ENCODE measurements at places on chromosomes 7 and 10. TPM values are rescaled to one million over a fixed set of nuclear protein-coding genes. Genes with fewer than 3 reads are reported as not detected.
A peak's percentile ranks its signal among the peaks of the same experiment; 100 is the strongest.

Gene SCIN
- 62.8 TPM for polyA plus RNA-seq

GRCh38 chr10:73909540-73910115 lies 1.3 kb upstream of the PLAU start:
- DNase-seq: no peak

GRCh38 chr7:102129636-102130370 lies 156.9 kb upstream of the SH2B2 start:
- DNase-seq: peak; percentile 40

DNA sequence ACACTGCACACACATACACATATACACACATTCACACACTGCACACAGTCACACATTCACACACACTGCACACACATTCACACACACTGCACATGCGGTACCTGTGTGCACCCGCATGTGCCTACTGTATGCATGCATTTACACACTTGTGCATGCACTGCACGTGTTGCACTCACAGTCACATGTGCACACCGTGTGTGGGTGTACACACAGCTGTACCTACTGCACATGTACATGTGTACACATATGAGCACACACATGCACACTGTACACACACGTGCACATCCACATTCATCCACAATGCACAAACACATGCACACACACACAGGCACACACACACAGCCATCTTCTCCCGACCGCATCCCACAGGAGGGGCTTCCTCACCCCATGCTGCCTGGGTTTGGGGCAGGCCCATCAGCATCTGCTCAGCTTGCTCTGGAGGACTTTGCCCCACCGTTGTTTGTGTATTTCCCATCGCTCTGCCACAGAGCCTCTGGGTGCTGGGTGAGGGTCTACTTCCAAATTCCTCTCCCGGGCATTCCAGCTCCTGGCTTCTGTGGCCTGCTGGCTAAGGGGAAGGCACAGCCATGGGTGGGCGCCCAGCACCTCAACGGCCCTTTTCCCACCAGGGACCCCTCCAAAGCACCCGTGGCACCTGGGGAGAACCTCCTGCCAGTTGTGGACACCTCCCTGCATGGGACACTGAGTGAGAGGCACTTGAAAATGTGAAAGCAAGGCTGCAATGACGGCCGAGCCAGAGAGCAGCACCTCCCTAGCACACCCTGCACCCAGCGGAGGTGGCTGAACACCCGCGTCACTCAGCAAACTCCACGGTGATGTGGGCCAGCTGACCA lies 324.3 kb downstream of the PTPRN2 start:
- no peak for DNase-seq

GRCh38 chr10:90983914-90984549 lies 63.1 kb upstream of the ANKRD1 start:
- no peak for DNase-seq

DNA sequence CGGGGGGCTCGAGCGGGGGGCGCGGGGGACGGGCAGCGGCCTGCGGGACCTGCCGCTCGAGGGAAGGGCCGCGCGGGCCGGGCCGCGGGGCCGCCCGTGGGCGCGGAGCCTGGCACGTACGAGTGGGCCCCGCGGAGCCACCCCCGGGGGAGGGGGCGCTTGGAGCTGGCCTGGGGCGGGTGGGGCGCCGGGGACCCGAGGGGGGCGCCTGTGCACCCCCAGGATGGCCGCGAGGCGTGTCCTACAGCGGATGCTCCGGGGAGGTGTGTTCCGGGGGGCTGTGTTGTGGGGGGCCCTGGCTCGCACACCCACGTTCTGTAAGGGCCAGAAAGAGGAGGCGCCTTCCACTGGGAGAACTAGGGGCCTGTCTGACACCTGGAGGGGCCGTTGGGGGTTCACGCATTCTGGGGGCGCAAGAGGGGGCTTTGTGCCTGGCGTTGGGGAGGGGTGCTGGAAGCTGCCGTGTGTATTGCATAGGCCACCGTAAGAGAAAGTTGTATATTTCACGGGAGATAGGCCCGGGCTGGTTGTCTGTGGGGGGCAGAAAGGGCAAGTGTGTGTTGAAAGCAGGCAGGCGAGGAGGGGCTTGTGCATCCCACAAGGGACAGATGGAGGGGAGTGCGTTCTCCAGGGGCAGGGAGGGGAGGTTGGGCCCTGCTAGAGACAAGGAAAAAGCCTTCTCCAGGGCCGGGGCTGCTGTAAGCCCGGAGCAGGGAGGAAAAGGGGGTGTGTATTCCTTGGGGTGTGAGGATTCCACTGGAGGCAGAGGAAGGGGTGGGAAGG lies 663 bp downstream of the VPS37D start:
- peak; percentile 66 for DNase-seq

Gene NAMPT
- 16.5 TPM for polyA plus RNA-seq

GRCh38 chr7:52794621-52795020 lies 240.8 kb upstream of the POM121L12 start:
- no peak for DNase-seq

Gene SPOCK2
- 103 TPM for polyA plus RNA-seq

DNA sequence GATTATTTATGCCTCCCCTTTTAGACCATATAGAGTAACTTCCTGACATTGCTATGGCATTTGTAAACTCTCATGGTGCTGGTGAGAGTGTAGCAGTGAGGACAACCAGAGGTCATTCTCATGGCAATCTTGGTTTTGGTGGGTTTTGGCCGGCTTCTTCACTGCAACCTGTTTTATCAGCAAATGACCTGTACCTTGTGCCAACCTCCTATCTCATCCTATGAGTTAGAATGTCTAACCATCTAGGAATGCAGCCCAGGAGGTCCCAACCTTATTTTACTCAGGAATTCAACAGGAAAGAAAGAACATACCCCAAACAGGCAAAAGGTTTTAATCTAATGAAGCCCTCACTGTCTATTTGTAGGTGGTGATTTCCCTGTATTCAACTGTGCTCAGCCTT lies 205.4 kb upstream of the YAE1 start:
- DNase-seq: no peak

Gene VPS37D
- 19.3 TPM for polyA plus RNA-seq

GRCh38 chr7:100079024-100079560 lies 2.4 kb downstream of the ZNF3 start:
- no peak for DNase-seq

Gene HOGA1
- polyA plus RNA-seq: 100 TPM

Measured in kidney (tissue), 22 donors.